ENCODE measurements at places on chromosomes 1 and 21. TPM values are rescaled to one million over a fixed set of nuclear protein-coding genes. Genes with fewer than 3 reads are reported as not detected.

Gene S100A14
- total RNA-seq: not detected

Gene FAM177B
- total RNA-seq: not detected

Gene LORICRIN
- not detected for total RNA-seq

Gene ASPM
- 49.0 TPM for total RNA-seq

Gene WNT2B
- total RNA-seq: 0.27 TPM

Gene NUDT4B
- not detected for total RNA-seq

Gene TTC22
- 11.0 TPM for total RNA-seq

Gene NEGR1
- total RNA-seq: not detected

Gene IVL
- total RNA-seq: not detected

Gene CFHR5
- total RNA-seq: not detected

Gene NBPF10
- 5.8 TPM for total RNA-seq

Gene INSRR
- total RNA-seq: 0.63 TPM

Gene SIK1
- total RNA-seq: 7.5 TPM

Measured in T-helper 1 cell treated with Interleukin-12 subunit alpha and Interleukin-12 subunit beta and Interleukin-4 antibody, amounts not matched to agents 30 ng/mL and 1 ng/mL, for 36 hours (primary cell).